RPMI8226 (cell line): ENCODE measurements at places on chromosomes 7 and 10.
A peak's percentile ranks its signal among the peaks of the same experiment; 100 is the strongest.

- DNase-seq: no peak
Observed at GRCh38 chr10:28601012-28601411, 68.1 kb downstream of the WAC start.

DNA sequence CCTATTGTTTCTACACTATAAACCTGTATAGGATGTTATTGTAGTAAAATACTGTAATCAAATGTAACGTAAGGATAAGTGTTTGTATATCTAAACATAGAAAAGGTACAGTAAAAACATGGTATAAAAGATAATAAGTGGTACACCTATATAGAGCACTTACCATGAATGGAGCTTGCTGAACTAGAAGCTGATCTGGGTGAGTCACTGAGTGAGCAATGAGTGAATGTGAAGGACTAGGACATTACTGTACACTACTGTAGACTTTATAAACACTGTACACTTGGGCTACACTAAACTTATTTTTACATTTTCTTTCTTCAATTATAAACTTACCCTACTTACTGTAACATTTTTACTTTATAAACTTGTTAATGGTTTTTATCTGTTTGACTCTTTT, 732.9 kb upstream of the LRRN3 start:
- no peak for DNase-seq

GRCh38 chr7:127667759-127668530, 16.0 kb downstream of the SND1 start:
- no peak for DNase-seq

DNA sequence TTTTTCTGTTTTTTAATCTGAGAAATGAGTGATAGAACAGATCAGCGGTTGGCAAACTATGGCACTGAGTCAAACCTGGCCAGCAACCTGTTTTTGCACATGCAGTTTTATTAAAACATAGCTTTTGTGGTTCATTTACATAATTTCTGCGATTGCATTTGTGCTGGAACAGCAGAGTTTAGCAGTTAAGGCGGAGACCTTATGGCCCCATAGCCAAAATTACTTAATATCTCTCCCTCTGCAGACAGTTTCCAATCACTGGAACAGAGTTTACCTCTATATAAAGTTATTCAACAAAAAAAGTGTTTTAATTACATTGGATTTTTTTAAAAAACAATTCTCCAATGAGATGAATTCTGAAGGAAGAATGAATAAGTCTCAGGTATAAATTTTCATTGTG, 212.1 kb downstream of the DGKB start:
- no peak for DNase-seq

DNA sequence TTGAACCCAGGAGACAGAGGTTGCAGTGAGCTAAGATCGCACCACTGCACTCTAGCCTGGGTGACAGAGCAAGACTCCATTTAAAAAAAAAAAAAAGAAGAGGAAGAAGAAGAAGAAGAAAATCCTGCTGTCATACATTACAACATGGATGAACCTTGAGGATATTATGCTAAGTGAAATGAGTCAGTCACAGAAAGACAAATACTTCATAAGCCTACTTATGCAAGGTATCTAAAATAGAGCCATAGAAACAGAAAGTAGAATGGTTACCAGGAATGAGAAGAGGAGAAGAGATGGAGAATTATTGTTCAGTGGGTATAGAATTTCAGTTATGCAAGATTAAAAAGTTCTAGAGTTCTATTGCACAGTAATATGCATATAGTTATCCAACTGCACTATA, 466.5 kb downstream of the PLXNA4 start:
- no peak for DNase-seq

- peak; percentile 12 for DNase-seq
Observed at GRCh38 chr10:70956029-70956759, 67.8 kb upstream of the PCBD1 start.

GRCh38 chr7:130349911-130350782, 5.5 kb downstream of the CPA5 start:
- DNase-seq: no peak

DNA sequence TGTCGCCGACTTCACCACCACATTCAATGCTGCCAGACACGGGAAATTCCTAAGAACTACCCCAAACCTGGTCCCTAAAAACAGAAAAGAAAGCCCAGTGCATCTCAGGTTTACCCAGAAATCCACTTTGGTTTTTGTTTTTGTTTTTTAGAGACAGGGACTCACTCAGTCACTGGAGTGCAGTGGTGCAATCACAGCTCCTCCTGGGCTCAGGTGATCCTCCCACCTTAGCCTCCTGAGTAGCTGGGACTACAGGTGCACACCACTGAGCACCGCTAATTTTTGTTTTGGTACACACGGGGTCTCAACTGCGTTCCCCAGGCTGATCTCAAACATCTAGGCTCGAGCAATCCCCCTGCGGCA, 22.8 kb downstream of the MAD1L1 start:
- no peak for DNase-seq

DNA sequence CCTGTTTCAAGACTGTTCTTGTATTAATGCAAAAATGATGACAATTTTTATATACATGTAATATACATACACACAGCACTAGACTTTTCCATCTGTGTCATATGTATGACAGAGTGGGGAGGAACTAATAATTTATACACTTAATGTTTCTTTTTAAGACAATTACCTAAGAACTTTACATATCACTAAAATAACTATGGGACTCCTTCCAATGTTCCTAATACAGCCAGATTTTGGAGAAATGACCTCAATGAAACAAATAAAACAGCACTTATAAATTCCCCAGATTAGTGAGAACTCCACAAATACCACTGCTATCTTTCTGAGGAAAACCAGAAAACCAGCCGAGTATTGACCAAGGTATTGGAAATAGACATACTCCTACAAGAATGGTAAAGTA, 199.4 kb downstream of the ELMO1 start:
- DNase-seq: no peak

DNA sequence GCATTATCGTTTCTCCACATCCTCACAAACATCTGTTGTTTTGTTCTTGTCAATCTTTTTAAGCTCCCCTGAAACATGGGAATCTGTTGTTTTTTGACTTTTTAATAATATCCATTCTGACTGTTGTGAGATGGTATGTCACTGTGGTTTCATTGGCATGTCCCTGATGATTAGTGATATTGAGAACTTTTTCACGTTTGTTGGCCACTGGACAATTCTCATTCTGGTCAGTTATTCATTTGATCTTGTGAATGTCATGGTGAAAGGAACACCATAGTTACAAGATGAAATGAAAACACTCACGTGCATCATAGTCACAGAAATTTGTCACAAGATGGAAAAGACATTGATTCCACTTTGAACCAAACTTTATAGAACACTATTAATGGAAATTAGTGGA, 20.5 kb upstream of the SGCE start:
- no peak for DNase-seq

DNA sequence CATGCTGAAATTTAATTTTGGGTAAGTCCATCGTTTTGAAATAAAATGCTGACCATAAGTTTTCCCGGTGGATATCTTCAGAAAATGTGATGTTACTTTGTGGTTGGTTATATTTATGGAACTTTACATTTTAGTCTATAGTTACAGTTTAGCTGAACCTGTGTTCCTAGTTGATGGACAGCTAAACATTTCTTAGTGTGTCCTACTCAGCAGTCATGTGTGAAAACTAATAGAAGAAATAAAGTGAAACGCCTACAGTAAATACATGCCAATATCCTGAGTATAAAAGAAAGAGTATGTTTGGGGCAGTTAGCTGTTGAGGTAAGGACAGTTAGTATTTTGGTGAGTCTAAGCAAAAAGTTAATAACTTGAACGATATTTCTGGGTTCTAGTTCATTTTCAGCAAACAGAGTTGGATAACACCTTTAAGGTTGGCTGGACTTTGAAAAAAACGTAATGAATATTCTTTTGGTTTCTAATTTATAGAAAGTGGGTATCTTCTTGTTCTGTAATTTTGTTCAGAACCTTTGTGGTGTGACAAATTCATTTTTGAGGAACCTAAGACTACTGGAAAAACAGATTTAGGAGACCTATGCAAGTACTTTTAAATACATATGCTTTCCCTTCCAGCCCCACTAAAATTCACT, 28.7 kb downstream of the LCOR start:
- DNase-seq: no peak

GRCh38 chr10:85594239-85594638, 772.4 kb downstream of the GRID1 start:
- DNase-seq: no peak

- no peak for DNase-seq
Observed at GRCh38 chr10:75999001-75999400, 567.6 kb downstream of the LRMDA start.

DNA sequence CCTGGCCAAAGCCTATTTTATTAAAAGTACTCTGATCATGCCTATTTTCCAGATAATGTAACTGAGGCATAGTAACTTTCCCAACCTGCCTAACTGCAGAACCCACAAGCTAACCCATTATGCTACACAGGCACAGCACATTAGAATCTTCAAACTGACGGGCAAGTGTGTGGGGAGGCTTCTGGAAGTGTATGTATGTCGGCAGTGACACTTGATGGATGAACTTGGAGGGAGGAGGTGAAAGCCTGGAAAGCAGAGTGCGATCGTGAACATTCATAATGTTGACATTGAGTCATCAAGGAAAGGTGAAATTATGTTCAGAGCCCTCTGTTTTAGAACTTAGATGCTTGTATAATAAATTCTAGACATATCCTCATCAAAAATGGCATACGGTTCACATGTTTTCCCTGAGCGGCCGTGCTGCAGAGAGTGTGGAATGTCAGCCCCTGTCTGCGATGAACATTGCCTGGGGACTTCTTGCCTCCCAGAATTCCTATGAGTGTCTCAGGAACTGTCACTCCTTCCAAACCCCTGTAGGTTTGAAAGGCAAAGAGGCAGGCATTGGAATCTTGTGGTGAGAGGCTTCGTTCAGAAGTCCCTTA, 102.4 kb downstream of the SLIT1 start:
- no peak for DNase-seq

DNA sequence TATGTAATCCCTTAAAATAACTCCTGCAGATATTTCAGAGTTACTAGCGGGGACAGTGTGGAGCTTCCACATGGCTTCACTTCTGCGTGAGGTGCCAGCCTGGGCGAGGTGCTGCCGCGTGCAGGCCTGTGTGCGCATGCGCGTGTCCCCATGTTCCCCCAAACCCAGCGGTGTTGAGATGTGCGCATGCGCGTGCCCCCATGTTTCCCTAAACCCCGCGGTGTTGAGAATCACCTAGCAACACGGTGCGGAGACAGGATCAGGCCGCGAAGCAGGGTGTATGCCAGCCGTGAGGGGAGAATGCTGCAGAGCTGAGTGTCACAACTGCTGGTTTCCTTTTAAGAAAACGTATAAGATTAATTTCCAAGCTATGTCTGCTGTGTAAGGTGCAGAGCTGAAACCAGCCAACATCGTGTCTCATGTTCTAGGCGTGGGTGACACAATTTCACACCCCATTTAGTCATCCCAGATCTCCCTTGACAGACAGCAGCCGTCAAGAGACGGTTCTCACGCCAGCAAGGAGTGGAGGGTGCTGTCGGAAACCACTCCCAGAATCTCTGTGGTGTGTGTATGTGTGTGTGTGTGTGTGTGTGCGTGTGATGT, 71.9 kb upstream of the ADARB2 start:
- peak; percentile 57 for DNase-seq

DNA sequence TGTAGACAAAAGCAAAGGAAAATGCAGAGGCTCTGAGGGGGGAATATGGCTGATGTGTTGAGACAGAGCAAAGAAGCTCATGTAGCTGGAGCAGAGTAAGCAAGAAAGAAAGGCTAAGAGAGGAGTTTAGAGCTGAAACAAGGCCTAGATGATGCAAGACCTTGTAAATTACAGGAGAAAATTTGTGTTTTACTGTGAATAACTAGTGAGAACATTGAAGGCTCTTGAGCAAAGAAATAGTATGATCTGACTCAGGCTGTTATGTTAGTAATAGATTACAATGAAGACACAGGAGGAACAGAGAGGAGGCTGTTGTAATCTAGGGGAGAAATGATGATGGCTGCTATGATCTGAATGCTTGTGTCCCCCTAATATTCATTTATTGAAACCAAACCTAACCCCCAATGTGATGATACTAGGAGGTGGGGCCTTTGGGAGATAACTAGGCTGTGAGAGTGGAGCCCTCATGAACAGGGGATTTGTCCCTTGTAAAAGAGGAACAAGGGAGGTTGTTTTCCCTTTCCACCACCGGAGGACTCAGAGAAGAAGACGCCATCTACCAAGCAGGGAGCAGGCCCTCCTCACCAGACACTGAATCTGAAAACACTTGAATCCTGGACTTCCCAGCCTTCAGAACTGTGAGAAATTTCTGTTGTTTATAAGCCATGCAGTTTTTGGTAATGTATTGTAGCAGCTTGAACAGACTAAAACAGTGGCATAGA, 394.9 kb downstream of the HTR7 start:
- DNase-seq: no peak

DNA sequence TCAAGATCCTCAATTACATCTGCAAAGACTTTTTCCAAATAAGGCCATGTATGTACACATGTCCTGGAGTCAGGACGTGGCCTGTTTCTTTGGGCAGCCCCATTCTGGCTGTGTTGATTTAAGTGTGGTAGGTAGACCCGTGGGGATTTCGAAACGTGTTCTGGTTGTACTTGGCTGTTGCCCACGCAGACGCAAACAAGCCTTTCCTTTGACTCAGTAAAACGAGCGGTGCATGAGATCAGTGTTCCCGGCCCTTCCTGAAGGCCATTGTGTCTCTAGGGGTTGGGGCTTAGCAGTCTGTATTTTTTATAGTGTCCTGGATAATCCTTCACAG, 64.8 kb upstream of the DNAJB6 start:
- DNase-seq: no peak

- DNase-seq: no peak
Observed at GRCh38 chr10:116395223-116395985, 32.2 kb upstream of the PNLIPRP3 start.

DNA sequence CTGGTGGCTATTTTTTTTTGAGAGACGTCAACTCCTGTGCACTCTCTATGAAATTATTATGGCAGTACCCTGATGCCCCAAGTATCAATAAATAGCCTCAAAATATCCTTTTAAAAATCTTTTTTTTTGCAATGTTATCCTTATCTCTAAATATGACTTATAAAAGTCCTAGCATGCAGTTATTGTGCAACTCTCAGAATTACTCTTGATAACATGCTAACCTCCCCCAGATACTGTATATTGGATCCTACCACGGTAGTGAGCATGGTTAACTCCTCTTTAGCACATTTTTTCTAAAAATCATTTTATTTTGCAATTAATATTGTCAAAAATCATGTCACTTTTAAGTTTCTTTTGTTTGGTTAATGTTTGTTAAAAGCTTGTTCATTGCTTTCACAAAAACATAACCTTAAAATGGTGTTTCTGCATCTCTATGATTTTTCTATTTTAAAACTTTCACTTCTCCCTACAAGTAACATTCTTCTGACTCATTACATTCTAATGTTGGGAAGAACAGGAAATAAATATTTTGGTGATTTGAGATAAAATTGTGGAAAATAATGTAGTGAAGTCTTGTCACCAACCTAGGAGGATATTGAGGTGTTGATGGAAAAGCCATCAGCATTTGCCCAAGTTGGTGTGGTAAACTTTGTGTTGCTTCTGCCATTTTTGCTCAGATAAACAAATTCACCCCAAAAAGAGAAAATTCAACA, 42.1 kb upstream of the ADRA2A start:
- DNase-seq: no peak

- DNase-seq: no peak
Observed at GRCh38 chr10:113929522-113929921, 75.1 kb downstream of the NHLRC2 start.
